ENCODE measurements at places on chromosomes 12 and 14. TPM values are rescaled to one million over a fixed set of nuclear protein-coding genes. Genes with fewer than 3 reads are reported as not detected.

The ZBTB42 gene
- polyA plus RNA-seq: 2.6 TPM

The FIGNL2 gene
- 0.46 TPM for polyA plus RNA-seq

The NTN4 gene
- polyA plus RNA-seq: 37.1 TPM

The NID2 gene
- 23.3 TPM for polyA plus RNA-seq

The KDM2B gene
- polyA plus RNA-seq: 18.4 TPM

The MGAT2 gene
- polyA plus RNA-seq: 26.9 TPM

The RASSF9 gene
- polyA plus RNA-seq: 0.91 TPM

The ITGB7 gene
- polyA plus RNA-seq: 0.64 TPM

The CEP83 gene
- 7.0 TPM for polyA plus RNA-seq

The SLC15A4 gene
- 21.6 TPM for polyA plus RNA-seq

The PCED1B gene
- polyA plus RNA-seq: 108 TPM

The RERG gene
- 0.46 TPM for polyA plus RNA-seq

DNA sequence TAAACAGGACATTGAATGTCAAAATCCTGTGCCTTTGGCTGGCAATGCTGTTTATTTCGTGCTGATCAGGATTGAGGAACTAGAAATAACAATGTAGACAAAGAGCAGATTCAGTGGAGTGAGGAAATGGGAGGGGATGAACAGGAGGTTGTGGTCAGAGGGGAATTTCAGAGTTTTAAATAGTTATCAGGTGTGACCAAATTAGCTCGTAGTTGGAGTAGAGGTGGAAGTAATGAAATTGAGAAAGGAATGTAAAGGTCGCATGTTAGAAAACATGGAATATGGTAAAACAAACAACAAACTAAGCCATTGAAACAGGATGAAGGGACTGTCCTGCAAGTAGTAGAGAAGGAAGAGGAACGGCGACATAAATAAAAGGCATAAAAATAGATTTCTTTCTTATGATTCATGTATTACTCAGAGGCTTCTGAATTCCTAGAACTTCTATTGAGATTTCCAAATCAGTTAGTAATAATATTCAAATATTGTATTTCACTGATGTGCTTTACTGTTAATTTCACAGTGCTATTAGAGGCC is 9.5 kb upstream of the SAV1 start:
- peak; percentile 14 for DNase-seq

- DNase-seq: no peak
Measured at GRCh38 chr14:49642163-49642562, 7.1 kb upstream of the DNAAF2 start.

GRCh38 chr12:113980537-113981337 is 14.6 kb upstream of the RBM19 start:
- DNase-seq: peak; percentile 36

DNA sequence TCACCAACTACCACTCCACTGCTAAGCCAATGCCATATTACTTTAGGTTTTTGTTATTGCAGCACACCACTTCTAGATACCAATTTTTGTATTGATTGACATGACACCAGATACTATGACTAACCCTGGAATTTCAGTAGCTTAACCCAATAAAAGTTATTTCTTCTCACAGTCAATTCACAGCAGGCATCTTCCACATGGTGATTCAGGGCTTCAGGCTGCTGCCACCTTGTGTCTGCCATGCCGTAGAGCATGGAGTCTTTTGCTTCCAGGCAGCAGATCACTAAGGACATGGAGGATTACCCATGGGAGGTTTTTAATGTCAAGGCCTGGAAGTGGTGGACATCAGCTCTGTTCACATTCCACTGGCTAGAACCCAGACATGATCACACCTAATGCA is 56.4 kb upstream of the LTA4H start:
- no peak for DNase-seq

DNA sequence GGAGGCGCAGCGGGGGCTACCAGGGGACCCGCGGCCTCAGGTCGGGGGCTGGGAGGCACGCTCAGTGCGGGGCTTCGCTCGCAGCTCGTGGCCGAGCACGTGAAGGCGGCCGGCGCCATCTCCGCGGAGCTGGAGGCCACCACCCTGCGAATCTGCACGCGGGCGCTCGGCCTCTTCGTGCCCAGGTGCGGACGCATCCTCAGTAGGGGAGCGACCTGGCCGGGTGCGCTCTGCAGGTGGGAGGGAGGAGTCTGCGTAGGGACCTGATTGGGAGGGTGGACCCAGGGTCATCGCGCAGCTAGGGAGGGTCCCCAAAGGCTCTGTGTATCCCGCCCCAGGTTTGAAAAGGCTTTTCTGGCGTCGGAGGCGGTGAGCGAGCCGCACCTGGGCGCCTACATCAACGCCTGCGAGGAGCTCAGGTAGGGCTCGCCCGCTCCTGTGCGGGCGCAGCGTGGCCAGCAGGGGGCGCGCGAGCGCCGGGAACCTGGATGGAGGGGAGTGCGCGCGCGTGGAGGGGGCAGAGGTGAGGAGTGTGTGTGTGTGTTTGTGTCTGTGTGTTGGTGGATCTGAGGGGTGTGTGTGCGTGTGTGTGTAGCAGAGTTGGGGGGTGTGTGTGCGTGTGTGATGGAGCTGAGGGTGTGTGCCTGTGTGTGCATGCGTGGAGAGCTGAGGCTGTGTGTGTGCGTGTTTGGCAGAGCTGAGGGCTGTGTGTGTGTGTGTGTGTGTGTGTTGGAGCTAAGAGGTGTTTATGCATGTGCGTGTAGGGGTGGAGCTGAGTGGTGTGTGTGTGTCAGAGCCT is 10.3 kb downstream of the EXOC3L4 start:
- peak; percentile 81 for DNase-seq

GRCh38 chr14:51867741-51868140 is 7.3 kb downstream of the GNG2 start:
- no peak for DNase-seq

DNA sequence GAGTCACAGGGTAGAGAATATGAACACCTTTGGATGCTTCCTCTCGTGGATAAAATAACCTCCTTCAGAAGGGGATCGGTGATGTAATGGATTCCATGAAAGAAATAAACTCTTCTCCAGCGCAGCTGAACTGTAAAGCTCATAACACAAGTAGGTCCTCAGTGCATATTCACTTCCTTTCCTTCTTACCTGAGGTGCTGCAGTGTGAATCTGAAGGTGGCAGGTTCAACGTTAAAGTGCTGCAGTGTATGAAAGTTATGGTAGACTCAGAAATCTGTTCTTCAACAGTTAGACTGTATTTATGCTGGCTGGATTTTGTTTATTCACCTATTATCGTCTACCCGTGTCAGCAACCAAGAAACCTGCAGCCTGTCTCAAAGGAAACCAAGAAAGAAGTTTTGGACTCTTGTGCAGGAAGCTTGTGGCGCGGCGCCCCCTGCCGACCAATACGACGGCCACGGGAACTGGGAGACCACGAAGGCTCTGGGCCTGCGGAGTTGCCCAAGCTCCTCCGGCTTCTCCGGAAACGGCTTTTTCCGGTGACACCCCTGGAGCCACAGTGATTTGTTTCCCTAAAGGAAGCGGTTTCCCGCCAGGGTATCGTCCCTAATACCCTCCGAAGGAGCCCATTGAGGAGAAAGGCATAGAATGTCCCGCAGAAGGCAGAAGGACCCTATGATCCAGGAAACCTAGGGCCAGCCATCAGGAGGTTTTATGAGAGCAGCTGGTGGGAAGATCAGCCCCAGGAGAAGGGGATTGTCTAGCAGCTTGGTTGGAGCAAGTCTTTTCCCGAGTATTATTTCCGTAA is 17.6 kb upstream of the RNASE3 start:
- DNase-seq: peak; percentile 87

- no peak for DNase-seq
Measured at GRCh38 chr14:76490735-76491134, 114.8 kb downstream of the ESRRB start.

- DNase-seq: no peak
Measured at GRCh38 chr14:34404416-34404815, 57.6 kb downstream of the SPTSSA start.

- no peak for DNase-seq
Measured at GRCh38 chr14:43418324-43418723, 1088.8 kb downstream of the FSCB start.

DNA sequence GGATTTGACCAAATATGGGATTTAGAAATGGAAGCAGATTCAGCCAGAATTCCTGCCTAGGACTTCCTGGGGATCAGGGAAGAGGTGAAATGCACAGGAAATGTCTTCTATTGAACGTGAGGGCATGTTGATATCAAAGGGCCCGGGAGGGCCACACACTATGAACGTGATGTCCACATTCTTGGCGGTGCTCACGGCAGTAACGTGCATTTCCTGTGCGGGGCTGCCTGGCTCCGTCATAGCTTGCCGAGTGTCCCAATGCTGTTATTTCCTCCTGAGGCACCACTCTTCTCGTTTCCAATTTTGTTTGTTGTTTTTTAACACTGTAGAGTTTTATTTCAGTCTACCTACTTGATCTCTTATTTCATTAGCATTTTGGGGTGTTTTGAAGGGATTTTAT is 67.3 kb downstream of the ZNF664 start:
- DNase-seq: no peak

- DNase-seq: no peak
Measured at GRCh38 chr14:59199614-59200013, 11.1 kb downstream of the DAAM1 start.

GRCh38 chr14:77248666-77249065 is 22.3 kb downstream of the NGB start:
- no peak for DNase-seq

- no peak for DNase-seq
Measured at GRCh38 chr14:100027771-100028490, 37.3 kb upstream of the EVL start.

DNA sequence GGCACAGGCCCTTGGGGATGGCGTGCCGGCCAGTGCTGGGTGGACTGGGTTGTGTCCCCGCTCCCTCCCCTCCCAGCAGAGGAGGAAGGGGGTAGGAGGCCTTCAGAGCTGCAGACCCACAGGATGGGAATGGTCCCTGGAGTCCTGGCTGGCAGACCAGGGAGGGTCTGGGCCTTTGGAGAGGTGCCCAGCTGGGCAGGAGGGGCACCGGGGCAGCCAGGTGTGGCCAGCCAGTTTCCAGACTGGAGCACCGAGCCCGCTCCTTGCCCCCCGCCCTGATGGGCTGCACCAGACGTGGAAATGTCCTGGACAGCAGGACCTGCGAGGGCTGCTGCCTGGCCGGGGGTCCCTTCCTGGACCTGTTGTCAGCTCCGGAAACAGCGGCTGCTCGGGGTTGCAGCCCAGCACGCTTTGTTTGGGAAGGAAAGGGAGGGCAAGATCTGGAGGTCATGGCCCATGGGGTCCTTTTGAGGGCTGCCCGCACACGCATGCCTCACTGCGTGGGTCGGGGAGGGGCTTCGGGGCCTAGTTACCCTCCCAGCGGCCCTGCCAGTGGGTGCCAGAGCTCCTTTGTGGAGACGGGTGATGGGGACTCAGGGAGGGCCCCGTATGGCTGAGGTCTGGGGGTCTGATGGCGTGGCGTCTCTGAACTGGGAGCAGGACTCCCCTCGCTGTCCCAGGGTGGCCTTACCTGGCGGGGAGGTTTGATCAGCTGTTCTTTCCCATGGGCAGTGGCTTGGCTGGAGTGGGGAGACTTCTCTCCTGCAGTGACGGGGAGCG is 9.1 kb downstream of the KIF26A start:
- DNase-seq: no peak

All from A549 (cell line).